ENCODE measurements at places on chromosomes 16 and 17.

GRCh38 chr17:50824429-50824828, 11.0 kb upstream of the WFIKKN2 start:
- DNase-seq = no peak

GRCh38 chr16:72129976-72130656, 36.5 kb downstream of the DHX38 start:
- no peak for DNase-seq

DNA sequence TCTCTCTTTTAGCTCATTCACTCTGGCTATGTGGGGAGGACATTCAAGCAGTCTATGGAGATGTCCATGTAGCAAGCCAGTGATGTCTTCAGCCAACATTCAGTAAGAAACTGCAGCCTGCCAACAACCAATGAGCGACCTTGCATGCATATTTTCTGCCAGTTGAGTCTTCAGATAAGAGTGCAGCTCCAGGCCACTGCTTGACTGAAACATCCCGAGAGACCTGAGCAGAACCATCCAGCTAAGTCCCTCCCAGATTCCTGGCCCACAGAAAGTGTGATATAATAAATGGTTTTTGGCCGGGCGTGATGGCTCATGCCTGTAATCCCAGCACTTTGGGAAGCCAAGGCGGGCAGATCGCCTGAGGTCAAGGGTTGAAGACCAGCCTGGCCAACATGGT, 10.5 kb upstream of the C17orf58 start:
- DNase-seq = no peak

GRCh38 chr17:68221786-68222185, 26.1 kb upstream of the AMZ2 start:
- DNase-seq = no peak

DNA sequence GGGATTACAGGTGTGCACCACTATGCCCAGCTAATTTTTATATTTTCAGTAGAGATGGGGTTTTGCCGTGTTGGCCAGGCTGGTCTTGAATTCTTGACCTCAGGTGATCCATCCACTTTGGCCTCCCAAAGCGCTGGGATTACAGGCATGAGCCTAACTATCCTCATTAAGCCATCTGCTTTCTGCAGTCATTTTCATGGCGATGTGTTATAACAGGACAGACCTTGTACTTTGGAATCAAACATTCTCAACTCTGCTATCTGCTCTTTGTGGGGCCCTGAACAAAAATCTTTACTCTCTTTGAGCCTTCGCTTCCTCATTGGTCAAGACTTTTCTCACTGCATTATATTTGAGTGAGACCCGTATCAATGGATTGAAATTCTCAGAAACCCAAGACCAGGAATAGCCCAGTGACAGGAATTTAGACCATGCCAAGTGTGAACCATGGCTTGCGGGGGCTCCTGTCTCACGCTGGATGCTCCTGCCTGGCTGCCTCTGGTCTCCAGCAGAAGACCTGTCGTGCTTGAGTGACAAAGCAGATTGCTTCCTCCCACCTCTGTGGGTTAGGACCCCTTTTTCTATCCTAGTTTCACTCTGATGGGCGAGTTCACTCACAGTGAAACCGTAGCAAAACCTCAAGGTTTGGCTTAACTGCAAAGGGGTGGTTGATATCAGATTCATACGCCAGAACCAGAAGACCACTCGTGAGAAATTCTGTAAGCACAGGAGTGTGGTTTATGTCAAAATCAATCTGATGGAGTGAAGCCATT, 519.1 kb downstream of the MAF start:
- no peak for DNase-seq

DNA sequence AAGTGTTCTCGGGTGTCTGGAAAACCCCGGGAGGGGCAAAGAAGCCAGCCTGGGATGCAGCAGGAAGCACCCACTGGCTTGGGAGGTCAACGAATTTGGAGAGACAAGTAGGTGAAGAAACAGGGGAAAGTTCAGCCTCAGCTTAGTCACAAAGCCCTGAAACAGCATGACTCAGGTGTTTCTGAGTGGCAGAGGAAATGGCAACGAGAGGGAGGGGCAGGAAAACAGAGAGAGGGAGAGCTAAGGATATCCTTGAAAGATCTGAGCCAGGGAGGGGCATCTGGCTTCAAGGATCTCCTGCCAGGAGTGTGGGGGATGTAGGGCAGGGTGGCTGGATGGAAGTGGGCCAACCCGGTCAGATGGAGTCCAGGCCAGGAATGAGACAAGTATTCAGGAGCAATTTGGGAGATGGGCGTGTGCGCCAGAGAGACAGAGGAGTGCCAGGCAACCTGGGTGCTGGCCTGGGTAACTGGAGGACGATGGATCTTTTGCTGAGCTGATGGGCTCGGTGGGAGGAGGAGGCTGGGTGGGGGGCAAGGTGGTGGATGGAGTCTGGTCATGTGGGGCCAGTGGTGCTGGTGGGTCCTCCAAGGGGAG, 27.2 kb downstream of the ABCC3 start:
- no peak for DNase-seq

DNA sequence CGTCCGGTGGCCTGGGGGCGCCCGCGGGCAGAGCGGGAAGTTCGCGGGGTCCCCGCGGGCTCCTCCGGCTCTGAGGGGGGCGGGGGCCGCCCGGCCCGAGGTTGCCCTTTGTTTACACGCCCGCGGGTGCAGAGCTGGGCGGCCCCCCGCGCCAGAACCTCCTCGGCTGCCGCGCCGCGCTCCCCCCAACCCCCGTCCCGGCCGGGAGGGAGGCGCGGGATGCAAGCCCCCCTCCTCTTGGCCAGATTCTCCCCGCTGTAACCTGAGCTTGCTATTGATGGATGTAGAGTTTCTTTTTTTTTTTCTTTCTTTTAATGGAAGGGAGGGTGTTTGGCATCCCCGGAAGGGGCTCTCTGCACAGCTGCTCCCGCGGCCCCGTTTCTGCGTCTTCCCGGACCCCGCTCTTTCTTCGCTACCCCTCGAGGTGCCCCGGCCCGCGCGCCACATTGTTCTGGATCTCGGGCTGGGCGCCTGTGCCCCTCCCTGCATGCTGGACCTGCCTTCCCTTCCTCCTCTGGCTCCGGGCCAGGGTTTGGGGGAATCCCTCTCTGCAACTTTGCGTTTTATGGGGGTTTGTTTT, 646 bp downstream of the CBX2 start:
- DNase-seq = no peak

GRCh38 chr17:56593646-56594319, at the start of gene NOG:
Gene NOG (plus strand): TSS chr17:56593699. CDS start chr17:56594224, 525 bp downstream.
- no peak for DNase-seq

- no peak for DNase-seq
These were observed 1.7 kb downstream of the KSR1 start for GRCh38 chr17:27457731-27458523.

DNA sequence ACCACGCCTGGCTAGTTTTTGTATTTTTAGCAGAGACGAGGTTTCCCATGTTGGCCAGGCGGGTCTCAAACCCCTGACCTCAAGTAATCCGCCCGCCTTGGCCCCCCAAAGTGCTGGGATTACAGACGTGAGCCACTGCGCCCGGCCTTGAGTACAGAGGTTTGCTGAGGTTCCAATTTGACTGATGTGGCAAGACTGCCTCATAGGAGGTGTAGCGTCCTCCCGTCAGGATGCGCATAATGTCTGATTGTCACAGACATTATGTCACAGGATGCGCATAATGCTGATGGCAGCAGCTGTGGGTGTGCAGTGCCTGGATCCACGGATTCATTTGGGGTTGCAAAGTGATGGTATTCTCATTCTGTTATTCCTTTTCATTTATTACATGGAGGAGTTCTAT, 45.2 kb downstream of the HAPSTR1 start:
- DNase-seq = no peak

DNA sequence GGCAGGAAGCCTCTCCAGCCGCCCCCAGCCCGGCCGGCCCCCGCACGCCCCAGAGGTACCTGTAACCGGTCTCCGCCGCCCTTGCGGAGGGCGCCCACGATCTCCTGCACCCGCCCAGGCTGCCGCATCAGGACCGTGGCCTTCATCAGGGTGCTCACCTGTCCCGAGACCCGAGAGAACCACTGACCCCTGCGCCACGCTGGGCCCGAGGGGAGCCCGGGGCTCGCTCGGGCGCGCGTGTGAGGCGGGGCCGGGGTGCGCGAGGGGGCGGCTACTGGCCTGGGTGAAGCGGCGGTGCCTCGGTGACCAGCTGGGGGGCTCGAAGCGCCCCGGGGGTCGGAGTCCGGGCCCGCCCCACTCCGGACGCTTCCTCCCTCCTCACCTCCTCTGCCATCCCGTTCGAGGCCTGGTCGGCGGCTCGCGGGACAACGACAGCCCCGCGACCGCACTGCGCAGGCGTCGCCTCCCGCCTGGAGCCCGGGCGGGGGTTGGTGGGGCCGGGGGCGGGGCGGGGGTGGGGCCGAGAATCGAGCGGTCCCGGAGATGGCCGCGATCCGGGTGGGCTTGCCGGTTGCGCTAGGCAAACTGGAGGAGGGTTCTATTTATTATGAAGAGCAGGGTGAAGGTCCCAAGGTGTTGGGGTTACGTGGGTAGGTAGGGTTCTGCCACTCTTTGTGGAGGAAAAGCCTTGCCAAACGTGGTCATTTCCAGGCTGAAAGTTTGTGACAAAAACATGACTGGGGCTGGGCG, at the start of gene NT5C3B:
Gene NT5C3B (minus strand): TSS at position 433 of the 750 bp plus-strand sequence. CDS start 39 bp downstream, at position 394.
- no peak for DNase-seq

- DNase-seq = no peak
These were observed 166.2 kb downstream of the XYLT1 start for GRCh38 chr16:17304491-17305119.

DNA sequence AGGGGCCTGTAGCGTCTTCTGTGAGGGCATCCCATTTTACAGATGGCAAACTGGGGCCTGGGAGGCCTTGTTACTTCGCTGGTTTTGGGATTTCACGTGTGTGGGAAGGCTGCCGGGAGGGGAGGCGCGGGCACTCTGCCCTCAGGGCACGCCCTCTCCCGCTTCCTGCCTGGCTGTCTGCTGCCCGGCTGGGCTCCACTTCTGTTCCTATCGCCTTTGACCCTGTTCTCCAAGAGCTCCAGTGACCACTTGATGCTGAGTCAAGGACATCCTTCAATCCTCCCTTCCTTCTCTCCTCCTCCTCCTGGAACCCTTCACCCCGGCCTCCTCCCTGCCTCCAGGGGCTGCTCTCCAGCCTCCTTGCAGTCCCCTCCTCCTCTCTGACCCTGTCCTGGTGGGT, 16.0 kb downstream of the SPNS3 start:
- no peak for DNase-seq

DNA sequence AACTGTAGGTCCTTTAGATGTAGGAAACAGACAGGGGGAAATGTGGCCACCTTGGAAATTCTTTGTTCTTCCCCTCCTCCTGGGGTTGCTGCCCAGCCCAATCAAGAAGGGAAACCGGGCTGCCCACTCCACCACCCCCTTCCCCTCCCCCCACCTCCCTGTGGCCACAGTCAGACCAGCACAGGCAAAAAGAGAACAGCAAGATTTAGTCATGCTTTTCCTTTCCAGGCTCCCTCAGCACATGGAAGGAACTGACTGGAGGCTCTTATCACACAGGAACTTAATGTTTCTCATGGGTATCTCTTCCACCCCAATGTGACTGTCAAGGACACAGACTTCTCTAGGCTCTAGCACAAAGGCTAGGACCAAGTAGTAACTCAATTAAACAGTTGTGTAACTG, 3.0 kb upstream of the CCL1 start:
- no peak for DNase-seq

DNA sequence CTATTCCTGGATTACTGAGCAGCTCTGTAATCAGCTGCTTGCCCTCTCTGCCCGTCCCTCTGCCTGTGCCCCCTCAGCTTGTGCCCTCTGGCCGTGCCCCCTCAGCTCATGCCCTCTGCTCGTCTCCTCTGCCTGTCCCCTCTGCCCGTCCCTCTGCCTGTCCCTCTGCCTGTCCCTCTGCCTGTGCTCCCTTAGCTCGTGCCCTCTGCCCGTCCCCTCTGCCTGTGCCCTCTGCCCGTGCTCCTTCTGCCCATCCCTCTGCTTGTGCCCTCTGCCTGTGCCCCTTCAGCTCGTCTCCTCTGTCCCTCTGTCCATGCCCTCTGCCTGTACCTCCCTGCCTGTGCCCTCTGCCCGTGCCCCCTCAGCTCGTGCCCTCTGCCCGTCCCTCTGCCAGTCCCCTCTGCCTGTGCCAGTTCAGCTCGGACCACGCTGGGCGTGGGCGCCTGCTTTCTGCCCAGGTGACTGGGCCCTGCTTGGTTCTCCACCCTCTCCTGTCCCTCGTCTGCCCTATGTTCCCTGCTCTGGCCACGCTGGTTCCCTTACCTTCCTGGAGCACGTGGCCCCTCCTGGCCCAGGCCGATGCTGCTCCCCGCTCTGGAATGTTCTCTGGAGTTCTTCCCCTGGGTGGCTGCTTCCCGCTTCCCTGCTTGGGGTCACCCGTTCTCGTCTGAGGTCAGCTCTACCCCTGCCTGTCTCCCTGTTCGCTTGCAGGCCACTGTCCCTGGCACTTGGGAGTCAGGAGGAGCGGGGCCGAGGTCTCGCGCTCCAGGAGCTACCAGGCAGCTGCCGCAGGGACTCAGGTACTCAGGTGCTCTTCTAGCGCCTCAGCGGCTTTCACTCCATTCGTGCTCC, 63.9 kb downstream of the BANP start:
- DNase-seq = no peak

- no peak for DNase-seq
These were observed 101.6 kb downstream of the METRNL start for GRCh38 chr17:83180996-83181481.

DNA sequence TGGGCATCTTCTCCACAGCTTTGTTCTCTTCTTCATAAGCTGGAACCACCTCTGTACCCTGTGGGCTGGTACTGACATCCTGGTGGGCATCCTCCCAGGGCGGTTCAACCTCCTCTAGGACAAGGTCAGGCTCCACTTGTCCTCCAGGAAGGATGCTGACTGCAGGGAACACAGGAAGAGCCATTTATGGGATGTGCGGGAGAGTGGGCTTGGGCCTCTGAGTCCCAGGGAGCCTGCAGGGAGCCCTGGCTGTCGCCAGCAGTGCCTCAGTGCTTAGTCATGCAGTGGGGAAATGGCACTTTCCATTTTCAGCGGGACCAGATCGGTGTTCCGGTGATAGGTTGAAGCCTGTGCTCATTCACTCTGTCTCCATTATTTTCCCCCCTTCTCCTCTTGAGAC, 20.5 kb downstream of the CNGB1 start:
- no peak for DNase-seq

DNA sequence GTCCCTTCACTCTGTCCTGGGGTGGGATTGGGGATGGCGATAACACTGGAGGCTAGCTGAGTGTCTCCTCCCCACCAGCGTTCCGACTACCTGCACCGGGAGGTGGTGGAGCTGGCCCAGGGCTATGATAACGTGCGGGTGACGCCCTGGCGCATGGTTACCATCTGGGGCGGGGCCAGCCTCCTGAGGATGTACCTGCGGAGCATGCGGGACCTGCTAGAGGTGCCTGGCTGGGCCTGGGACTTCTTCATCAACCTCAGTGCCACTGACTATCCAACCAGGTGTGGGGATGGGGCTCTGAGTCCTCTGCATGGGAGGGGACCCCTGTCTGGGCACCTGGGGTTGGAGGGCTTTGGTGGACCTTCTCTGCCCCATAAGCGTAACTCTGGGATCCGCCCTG, 8.8 kb downstream of the XYLT2 start:
- DNase-seq = no peak

GRCh38 chr17:50765454-50766221, 1.7 kb downstream of the ANKRD40CL start:
- no peak for DNase-seq

DNA sequence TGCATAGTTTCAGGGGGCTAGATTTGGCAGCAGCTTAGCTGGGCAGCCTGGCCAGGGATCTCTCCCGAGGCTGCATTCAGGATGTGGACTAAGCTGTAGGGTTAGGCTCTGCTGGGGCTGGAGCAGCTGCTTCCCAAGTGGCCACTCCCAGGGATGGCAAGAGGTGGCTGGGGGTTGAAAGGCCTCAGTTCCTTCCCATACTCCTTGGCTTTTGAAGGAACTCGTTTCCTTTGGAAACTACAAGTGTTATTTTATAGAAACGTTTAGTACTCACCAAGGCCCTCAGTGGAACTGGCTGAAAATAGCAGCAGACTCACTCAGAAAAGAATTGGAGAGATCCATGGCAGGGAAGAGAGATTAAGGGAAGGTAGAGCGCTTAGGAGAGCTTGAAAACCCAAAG, 76.4 kb downstream of the WWP2 start:
- no peak for DNase-seq
